ENCODE measurements at places on chromosomes 1 and 21.
A peak's percentile ranks its signal among the peaks of the same experiment; 100 is the strongest.

DNA sequence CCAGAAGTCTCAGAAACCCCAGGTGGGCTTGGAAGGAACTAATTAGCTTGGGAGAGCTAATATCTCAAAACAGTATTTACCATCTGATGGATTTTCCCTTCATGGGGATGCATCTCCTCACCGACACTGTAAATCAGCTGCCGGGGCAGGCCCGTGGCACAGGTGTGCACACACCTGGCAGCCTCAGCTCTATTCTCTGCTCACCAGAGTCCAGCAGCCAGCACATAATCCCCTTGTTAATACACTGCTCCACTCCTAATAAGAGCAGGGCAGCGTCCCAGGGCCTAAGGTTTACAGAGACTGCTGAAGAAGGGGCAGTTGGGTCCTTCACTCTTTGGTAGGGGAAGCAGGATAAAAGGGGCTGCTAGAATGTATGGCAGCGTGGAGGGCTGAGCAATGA lies 200.0 kb downstream of the TOMM20 start:
- no peak for DNase-seq

- DNase-seq = peak; percentile 82
Observed at GRCh38 chr1:30756545-30757351, 826 bp downstream of the LAPTM5 start.

DNA sequence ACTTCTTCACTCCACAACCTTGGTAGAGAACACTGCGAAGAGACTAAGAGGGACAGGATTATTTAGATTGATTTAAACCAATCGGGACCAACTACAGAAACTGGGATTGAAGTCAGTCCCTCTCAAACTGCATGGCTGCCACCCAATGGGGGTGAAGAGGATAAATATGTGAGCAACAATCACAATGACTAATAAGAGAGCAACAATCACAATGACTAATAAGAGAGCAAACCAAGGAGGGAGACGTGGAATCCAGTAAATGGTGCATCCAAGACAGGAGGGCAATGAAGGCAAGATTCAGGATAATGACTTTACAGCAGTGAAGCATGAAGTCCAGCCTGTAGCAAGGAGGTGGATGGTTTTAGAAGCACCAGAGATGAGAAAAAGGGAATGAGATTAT lies 322.8 kb downstream of the TTLL7 start:
- no peak for DNase-seq

- no peak for DNase-seq
Observed at GRCh38 chr1:160755911-160756848, 17.1 kb downstream of the SLAMF7 start.

- no peak for DNase-seq
Observed at GRCh38 chr1:25033828-25034705, 104.0 kb upstream of the RUNX3 start.

GRCh38 chr1:248914796-248915381 lies 8.9 kb downstream of the PGBD2 start:
- DNase-seq = no peak

GRCh38 chr1:99869304-99869703 lies 19.1 kb downstream of the AGL start:
- DNase-seq = no peak

- no peak for DNase-seq
Observed at GRCh38 chr1:220791956-220792355, 5.2 kb downstream of the MTARC1 start.

- DNase-seq = no peak
Observed at GRCh38 chr1:83802460-83803152, 196.3 kb downstream of the TTLL7 start.

DNA sequence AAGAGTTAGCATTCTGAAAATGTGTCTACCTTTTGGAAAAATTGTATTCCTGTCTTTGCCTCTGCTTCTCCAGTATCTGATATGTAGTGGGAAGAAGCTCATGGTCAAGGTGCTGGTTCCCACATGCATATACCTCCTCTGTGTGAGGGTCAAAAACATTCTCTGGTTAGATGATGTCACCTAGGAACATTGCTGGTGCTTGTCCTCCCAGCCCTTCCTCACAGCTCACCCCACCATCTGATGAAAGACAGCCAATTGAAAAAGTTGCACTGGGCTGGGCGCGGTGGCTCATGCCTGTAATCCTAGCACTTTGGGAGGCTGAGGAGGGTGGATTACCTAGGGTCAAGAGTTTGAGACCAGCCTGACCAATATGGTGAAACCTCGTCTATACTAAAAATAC lies 154.4 kb downstream of the NR5A2 start:
- no peak for DNase-seq

- DNase-seq = no peak
Observed at GRCh38 chr1:83500987-83501591, 497.8 kb downstream of the TTLL7 start.

DNA sequence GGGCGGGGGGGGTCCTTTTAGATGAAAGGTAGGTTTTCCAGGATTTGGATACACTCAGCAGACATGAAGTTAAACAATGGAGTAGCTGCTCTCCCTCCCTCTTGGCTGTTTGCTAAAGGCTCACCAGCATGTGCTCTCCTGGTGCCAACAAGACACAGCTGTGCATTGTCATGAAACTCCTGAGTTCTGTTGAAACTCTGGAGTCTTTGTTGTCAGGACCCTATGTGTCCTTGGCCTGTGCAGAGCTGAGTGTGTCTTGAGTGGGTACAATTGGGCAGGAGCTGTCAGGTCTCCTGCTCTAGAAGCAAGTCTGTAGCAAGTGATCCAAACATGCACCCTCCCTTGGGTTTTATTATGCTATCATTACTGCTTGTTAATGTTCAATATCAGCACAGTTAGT lies 12.7 kb downstream of the TBX19 start:
- no peak for DNase-seq

DNA sequence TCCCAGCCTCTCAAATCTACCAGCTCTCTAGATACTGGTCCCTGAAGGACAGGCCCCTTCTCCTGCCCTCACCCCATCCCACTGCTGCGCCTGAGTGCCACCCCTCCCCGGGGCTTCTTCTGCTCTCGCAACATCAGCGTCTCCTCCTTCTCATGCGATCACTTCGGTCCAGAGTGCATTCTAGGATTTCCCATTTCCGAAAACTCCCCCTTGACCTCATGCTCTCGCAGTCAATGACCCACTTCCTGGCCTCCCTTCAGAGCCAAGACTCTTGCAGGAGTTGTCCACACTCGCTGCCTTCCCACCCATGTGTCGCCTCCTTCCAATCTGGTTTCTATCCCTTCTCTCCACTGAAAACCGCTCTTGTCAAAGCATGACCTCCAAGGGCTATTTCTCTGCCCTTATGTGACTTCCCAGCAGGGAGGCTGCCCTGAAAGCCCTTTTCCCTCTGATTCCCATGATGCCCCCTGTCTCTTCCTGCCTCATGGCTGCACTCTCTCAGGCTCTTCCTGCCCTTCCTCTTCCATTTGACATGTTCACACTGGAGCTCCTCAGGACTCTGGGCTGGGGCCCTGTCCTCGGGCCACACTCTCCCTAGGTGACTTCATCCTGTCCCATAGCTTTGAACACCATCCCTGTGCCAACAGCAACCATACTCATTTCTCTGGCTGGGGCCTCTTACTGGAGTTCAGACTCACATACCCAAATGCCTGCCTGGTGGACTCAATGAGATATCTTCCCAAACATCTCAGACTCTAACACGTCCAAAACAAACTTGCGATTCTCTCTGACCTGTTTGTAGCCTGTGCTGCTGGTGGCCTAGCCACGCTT lies 46.0 kb downstream of the LDLRAD2 start:
- DNase-seq = no peak

- peak; percentile 92 for DNase-seq
Observed at GRCh38 chr1:245969283-245969682, 537.8 kb downstream of the SMYD3 start.

GRCh38 chr1:183374825-183375224 lies 43.4 kb downstream of the NMNAT2 start:
- DNase-seq = no peak

GRCh38 chr1:222009105-222009730 lies 267.3 kb upstream of the DUSP10 start:
- DNase-seq = peak; percentile 49

DNA sequence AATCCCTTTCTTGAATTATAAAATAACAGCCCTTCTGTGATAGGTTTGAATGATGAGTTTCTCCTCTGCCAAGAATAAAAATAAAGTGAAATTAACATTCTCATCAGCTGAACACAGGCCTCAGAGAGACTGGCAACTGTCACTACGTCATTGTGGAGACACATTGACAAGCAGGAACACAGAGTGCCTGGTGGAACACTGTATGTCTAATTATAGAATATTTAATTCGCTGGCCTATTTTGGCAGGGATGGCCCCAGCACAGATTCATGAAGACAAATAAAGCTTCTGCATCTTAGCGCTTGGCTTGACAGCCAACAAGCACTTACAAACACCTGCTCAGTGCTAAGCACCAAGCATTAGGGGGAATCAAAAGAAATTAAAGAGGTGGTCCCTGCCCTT lies 52.0 kb upstream of the SMYD2 start:
- DNase-seq = no peak

DNA sequence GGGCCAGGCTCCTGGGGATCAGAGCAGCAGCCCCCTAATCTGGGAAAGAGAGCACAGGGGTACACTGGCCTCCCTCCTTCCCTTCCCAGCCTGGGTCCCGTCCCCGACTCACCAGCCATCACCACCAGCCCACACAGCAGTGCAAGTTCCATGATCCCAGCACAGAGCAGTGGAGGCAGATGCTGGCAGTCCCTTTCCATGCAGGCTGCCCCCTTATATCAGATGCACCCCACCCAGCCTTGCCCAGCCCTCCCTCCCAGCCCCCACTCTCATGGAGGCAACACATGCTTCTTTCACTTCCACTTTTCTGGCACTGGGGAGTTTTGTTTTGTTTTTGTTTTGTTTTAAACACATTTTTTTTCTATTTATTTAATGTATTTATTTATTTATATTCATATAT lies at the start of gene PLA2G2D:
Gene PLA2G2D, minus strand, starts transcription at position 190 of the 400 bp plus-strand sequence. Its CDS starts 38 bp downstream, at position 152.
- DNase-seq = no peak

GRCh38 chr1:199954699-199955098 lies 72.8 kb upstream of the NR5A2 start:
- no peak for DNase-seq

GRCh38 chr1:237186675-237187074 lies 144.7 kb downstream of the RYR2 start:
- no peak for DNase-seq

DNA sequence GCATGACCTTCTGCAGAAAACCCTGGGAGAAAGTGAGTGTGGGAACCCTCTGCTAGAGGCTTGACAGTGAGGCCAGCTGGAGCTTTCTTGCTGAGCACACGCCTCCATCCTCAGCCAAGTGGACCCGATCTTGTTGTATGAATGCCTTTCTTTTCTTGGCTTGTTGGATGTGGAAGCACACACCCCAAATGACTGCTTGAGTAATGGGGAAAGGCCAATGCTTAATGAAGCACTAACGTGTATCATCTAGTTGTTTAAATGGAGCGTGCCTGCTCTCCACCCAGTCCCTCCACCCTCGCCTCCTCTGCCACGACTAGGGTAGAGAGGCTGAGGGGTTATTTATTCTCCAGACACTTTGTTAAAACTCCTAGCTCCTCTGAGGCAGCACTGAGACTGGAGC lies 54.3 kb upstream of the IKBKE start:
- no peak for DNase-seq

Data from A172 (cell line).